ENCODE measurements at places on chromosomes 11 and 22.

DNA sequence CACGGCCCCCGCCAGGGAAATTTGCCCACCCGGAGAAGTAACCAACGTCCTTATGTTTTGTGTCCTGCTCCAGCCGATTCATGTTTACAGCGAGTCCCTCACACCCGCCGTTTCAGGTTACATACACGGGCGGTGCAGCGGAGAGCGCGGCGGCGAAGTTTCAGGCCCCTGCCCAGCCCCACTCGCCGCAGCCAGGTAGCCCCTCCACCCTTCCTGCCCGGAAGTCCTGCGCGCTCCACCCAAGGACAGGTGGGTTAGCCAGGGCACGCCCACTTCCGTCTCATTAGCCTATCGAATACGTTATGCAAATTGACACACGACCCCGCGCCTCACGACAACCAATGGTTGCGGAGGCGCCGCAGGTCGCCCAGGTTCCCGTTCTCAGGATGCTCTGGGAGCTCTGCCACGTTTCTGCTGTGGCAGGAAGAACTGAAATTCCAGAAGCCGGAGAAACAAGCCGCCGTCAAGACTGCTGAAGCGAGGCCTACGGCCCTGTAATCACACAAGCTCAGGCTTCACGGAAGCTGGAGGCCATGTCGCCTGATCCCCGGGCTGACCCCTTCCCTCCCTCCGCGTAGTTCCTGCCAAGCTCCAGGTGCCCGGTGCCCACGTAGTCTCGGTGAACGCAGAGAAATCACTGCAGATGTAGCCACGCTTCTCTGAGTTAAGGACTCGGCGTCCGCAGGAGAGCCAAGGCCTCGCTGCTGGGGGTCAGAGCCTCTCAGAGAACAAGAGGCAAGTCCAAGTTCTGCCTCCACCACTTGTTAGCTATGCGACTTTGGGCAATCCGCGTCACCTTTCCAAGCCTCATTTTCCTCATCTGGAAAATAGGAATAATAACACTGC, 22.4 kb upstream of the MYH9 start:
- no peak for DNase-seq

- no peak for DNase-seq
Observed at GRCh38 chr11:35800970-35801953, 138.7 kb downstream of the TRIM44 start.

GRCh38 chr22:45997077-45997776, 20.3 kb upstream of the WNT7B start:
- peak; percentile 90 for DNase-seq

- DNase-seq, result peak; percentile 36
Observed at GRCh38 chr11:111541254-111542061, 938 bp downstream of the LAYN start.

- no peak for DNase-seq
Observed at GRCh38 chr11:121721448-121721847, 268.7 kb upstream of the SORL1-AS1 start.

- no peak for DNase-seq
Observed at GRCh38 chr11:64745189-64745520, 1.2 kb upstream of the RASGRP2 start.

GRCh38 chr11:78228467-78228866, 39.7 kb downstream of the USP35 start:
- peak; percentile 79 for DNase-seq

DNA sequence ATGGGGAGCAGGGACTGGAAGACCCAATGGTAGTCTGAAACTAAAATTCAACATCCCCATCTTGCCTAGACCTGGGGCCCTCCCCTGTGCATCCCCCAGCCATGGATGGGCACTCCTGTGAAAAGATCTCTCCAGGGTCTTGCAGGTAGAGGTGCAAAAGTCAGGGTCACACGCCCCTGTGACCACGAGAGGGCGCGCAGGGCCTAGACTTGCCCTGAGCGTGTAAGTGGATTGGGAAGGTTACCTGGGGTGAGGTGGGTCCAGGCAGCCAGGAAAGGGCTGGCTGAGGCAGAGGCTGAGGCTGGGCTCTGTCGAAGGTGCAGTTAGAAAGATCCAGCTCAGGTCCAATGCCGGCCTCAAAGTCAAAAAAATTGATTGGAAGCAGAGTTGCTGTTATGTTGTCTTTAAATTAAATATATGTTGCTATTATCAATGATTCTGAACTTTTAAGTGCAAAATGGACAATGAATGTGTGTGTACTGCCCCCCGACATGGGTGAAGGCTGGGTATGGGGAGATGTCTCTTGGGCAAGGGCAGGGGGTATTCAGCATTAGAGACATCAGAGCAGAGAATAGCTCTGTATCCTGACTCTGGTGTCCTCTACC, 4.8 kb upstream of the POU2F3 start:
- no peak for DNase-seq

DNA sequence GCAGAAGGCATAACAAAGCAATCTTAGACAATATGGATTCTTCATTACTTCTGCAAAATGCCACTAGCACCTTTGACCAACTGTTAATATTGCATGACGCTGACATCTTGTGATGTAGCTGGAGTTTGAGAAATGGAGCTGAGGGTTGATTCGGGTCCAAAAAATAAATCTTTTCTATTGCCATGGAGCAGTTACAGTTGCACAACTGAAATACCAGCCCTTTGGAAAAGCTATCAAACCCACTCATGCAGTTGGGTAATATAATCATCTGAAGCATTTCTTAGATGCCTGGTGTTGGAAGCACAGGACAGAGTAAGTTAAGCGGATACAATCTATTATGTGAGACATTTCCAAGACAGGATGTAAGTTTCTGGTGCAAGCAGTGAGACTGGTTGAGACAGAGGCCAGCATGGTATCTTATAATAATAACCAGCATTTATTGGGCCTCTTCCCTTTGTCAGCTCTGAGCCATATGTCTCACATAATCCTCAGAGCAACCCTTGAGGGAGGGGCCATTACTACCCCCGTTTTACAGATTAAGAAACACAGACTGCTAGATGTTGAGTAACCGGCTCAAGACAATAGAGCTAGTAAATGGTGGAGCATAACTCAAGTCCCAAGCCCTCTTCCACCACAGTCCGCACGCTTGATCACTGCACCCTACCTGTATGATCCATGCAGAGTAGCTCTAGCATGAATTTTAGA, 74.9 kb upstream of the CAPRIN1 start:
- DNase-seq, result no peak

- no peak for DNase-seq
Observed at GRCh38 chr11:70448983-70449567, 50.7 kb downstream of the CTTN start.

GRCh38 chr11:113628912-113629311, 77.2 kb downstream of the TMPRSS5 start:
- DNase-seq, result no peak

DNA sequence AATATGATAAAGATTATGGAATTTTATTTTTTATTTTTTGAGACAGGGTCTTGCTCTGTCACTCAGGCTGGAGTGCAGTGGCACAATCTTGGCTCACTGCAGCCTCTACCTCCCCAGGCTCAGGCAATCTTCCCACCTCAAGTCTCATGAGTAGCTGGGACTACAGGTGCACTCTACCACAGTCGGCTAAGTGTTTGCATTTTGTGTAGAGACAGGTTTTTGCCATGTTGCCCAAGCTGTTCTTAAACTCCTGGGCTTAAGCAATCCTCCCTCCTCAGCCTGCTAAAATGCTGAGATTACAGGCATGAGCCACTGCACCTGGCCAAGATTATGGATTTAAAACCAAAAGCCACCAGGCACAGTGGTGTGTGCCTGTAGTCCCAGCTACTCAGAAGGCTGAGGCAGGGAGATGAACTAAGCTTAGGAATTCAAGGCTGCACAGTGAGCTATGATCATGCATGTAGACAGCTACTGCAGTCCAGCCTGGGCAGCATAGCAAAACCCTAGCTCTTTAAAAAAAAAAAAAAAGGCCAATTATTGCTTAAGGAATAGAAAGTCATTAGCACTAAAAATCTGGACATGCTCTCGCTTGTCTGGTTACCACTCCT, 20.2 kb upstream of the CCND1 start:
- no peak for DNase-seq

GRCh38 chr11:3954448-3955298, 99.2 kb downstream of the STIM1 start:
- no peak for DNase-seq

DNA sequence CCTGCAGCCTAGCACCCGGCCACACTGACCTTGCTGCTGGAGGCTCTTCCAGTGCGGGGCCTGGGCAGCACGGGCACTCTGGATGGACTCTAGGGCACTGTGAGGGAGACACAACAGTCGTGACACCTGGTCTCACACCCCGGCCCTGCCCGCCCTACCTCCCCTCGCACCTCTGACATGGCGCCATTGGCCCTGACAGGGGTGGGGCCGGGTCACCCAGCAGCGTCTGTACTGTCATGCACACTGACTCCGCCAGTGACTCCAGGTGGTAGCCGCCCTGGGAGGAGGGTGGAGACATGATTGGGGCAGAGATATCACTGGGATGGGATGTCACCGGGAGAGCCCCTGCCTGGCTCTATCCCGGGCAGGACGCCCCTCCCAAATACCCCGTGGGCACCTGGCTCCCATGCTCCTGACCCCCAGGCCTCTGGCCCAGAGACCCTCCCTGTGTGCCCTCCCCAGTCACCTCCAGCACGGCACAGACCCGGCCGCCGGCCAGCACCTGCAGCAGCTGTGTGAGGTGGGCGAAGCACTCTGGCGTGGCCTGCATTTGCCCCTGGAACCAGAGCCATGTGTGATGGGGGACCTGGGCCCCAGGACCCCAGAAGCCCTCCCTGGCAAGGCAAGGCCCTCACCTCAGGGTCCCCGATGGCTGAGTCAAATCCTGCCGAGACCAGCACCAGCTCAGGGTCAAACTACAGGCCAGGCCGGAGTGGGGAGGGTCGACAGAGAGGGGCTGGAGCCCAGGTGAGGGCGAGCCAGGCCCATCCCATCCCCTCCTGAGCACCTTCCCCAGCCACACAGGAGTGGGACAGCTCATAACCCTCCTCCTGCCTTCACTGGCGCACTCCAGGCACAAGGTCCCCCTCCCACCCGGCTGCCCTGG, 2.6 kb downstream of the HDAC10 start:
- DNase-seq, result no peak

- no peak for DNase-seq
Observed at GRCh38 chr22:45058622-45058912, 48.8 kb upstream of the PHF21B start.

GRCh38 chr11:13923716-13924650, 38.5 kb upstream of the SPON1 start:
- no peak for DNase-seq

GRCh38 chr11:111384494-111384893, 5.4 kb upstream of the POU2AF1 start:
- DNase-seq, result no peak

DNA sequence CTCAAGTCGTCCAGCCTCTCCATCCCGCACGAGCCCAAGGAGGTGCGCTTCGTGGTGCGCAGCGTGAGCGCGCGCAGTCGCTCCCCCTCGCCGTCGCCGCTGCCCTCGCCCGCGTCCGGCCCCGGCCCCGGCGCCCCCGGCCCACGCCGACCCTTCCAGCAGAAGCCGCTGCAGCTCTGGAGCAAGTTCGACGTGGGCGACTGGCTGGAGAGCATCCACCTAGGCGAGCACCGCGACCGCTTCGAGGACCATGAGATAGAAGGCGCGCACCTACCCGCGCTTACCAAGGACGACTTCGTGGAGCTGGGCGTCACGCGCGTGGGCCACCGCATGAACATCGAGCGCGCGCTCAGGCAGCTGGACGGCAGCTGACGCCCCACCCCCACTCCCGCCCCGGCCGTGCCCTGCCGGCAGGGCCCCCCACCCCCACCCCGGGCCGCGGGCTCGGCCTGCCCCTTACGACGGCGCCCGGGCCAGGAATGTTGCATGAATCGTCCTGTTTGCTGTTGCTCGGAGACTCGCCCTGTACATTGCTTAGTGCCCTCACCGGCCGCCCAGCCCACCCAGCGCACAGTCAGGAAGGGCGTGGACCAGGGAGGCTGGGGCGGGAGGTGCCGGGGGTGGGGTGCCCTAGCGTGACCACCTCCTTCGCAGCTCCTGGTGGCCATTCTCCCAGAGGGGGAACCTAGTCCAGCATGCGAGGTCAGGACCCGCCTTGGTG, 6.9 kb upstream of the ACR start:
- no peak for DNase-seq

DNA sequence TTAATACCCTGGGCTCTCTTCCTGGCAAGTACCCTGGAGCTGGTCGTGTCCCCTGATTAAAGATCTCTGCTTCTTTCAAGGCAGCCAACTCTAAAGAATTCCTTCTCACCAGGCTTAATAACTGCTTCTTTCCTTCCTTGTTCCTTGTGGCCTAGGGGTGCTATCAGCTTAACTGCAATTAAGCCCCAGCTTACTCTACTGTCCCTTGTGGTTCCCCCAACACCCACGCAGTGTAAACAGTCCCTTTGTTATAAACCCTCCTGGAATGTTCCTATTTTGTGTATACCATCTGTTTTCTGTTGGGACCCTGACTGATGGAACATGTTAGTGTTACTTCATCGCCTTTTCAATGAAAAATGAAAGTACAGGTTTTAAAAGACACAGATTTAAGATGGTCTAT, 126.4 kb upstream of the KIRREL3 start:
- DNase-seq, result no peak

GRCh38 chr22:37220543-37220981, 8.3 kb upstream of the SSTR3 start:
- DNase-seq, result no peak

DNA sequence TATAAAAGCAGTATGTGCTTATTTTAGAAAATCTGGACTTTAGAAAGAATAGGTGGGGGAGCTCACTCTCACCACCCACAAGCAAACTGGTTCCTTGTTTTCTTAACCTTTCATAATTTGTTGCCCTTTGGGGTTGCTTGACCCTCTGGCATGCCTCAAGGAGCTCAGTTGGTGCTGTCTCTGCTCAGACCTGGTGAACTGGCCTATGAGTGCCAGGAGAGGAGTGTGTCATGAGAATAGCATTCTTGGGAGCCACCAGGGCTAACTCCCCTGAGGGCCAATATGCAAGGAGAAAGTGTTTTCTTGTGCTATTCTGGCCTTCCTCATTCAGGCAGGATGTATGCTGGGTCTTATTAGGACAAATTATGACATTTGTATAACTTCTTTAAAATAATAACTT, 21.0 kb upstream of the AMOTL1 start:
- DNase-seq, result no peak

DNA sequence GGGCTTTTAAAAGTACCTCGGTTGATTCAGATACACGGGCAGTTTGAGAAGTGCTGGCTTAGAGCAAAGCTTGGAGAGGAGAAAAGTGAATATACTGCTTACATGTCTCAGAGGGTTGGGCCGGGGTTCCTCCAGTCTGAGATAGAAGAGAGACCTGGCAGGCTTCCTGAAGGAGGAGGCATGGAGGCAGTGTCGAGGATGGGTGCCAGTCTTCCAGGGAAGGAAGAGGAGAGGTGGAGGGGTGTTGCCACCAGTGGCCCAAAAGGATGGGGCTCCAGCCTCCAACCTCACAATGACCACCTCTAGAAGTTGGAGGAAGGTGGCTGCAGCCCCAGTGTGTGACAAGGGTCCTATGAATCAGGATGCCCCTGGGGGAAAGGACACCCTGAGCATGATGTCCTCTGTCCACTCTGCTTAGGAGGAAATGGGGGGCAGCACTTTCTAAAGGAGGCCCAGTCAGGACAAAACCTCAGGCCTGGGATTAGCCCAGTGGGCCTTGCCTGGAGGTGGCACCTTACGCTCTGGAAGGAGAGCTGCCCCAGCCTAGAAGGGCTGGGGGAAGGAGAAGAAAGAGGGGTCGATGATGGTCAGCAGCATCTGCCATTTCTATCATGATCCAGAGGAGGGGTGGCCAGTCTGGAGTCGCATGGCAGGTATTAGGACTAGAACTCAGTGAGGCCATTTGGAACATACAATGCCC, 65.2 kb downstream of the CD82 start:
- DNase-seq, result no peak

GRCh38 chr11:122265981-122266380, 150.0 kb upstream of the BLID start:
- no peak for DNase-seq

- DNase-seq, result no peak
Observed at GRCh38 chr11:70816156-70816678, 417.9 kb downstream of the CTTN start.

GRCh38 chr11:117929142-117929915, at the start of gene TMPRSS13:
Gene TMPRSS13, minus strand, starts transcription at chr11:117929402. Its CDS starts 95 bp downstream, at chr11:117929307.
- DNase-seq, result no peak

All from globus pallidus (tissue), 1 donor.